ENCODE measurements at places on chromosomes 11 and 22.

DNA sequence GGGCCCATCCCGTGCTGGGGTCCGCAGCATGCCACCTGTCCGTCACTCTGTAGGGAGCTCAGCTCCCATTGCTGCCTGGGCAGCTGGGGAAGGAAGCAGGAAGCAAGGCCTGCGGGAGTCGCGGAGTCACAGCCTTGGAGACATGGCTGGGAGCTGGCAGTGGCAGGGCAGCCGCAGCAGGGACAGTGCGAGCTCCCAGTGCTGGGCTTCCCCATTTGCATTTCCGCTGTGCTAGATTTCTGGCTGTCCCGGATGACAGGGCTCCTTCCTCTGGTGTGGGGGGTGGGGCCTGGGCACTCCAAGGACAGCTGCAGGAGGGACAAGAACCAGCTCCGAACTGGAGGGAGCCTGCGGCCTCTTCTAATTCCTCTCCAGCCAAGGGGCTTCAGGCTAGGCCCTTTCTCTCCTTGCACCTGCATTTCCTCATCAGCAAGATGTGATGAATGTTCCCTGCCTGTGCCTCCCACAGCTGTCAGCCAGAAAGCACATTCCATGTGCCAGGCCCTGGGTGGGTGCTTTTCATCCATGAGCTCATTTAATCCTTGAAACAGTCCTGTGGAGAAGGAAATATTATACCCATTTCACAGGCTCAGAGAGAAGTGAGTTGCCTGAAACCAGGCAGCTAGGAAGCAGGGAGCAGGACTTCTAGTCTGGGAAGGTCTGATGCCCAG lies 48.0 kb downstream of the MYO7A start:
- DNase-seq = no peak

DNA sequence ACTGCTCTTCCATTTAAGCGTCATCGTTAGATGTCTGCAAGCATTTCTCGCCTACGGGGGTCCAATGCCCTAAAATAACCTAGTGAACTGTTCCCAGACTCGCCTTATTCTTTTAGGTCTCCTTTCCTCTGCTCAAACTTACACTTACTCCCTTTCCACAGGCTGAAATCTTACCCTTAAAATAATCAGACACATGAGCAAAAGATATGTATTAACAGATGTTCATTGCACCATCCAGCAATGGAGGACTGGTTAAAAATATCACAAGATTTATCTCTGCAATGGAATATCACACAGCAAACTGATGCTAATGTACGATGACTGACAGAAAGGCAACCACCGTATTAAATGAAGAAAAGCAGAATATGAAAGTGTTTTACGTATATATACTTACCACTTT lies 1.6 kb upstream of the CSTF3 start:
- DNase-seq = no peak

- peak; percentile 34 for DNase-seq
Measured at GRCh38 chr11:64356498-64357411, 2.2 kb upstream of the RPS6KA4 start.

GRCh38 chr22:19636696-19637407 lies 77.5 kb upstream of the SEPTIN5 start:
- DNase-seq = no peak

DNA sequence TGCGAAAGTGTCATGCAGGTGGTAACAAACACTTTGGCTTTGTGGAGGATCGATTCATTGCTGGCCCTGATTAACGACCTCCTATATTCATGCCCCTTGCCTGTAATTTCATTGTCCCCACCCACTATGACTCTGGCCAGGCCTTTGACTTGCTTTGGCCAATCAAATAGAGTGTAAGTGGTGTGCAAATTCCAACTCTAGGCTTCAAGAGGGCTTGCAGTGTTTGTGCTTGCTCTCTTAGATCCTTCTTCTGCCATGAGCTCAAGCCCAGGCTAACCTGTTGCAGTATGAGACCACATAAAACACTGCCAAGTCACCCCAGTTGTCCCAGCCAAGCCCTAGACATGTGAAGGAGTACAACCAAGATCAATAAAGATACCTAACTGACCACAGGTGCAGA lies 48.0 kb downstream of the RCN1 start:
- no peak for DNase-seq

DNA sequence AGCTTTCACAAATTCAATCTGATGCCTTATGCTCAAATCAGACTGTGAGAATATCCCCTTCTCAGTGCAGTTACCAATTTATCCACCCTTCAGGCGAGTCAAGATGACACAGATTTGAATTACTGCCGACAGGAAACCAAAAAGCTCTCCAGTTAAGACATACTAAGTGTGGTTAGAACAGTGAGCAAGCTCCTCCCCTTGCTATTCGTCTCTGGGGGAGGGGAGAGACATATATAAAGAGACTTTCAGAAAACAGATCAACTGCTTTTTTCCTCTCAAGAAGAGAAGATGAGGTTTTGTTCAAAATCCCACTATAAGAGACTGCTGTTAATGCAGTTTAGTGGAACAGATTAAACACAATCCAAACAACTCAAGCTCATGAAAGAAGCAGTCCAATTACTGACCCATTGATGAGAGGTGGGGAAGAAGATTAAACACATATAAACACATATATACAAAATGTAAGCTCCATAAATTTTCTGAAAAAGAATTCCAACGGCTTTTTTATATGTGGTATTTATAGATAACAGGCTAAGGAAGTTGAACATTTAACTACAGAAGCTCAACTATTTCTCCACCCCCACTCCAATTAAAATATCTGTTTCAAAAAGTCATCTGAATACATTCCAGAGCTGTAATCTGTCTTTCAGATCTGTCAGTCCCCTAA lies 102.7 kb downstream of the MRTFA start:
- DNase-seq = peak; percentile 45

- no peak for DNase-seq
Measured at GRCh38 chr22:23218867-23219251, 38.5 kb downstream of the BCR start.

GRCh38 chr11:121467965-121468364 lies 15.2 kb upstream of the SORL1-AS1 start:
- DNase-seq = peak; percentile 46

DNA sequence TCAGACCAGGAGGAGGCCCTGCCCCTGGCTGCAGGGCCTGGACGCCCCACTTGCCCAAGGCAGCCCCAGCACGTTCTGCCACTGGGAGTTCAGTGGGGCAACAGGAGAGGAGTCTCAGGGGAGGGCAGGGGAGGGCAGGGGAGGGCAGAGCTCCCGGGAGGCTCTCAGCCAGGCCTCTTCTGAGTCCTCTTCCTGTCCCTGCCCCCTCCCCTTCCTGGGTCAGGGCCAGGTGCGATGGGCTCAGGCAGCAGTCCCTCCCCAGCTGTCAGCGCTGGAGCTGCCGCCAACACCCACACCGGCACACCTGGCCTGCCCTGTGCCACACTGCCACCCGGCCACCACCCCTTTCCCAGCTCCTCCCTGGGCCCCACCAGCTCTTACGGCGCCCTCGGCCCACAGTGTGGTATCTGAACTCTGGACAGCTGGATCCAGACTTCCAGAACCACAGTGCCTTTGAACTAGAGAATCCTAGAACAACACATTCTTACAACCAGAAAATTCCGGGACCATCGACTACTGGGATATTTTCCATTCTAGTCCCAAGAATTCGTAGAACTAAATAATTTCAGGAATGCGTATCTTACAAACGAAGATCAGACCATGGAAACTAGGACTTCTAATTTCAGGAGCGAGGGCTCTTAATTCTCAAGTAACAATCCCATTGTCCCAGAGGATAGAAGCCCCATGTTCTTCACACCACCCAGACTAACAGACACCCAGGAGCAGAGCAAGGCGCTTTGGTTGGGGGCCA lies 21.8 kb downstream of the RPL3 start:
- no peak for DNase-seq

- no peak for DNase-seq
Measured at GRCh38 chr11:90448256-90448655, 225.4 kb upstream of the CHORDC1 start.

DNA sequence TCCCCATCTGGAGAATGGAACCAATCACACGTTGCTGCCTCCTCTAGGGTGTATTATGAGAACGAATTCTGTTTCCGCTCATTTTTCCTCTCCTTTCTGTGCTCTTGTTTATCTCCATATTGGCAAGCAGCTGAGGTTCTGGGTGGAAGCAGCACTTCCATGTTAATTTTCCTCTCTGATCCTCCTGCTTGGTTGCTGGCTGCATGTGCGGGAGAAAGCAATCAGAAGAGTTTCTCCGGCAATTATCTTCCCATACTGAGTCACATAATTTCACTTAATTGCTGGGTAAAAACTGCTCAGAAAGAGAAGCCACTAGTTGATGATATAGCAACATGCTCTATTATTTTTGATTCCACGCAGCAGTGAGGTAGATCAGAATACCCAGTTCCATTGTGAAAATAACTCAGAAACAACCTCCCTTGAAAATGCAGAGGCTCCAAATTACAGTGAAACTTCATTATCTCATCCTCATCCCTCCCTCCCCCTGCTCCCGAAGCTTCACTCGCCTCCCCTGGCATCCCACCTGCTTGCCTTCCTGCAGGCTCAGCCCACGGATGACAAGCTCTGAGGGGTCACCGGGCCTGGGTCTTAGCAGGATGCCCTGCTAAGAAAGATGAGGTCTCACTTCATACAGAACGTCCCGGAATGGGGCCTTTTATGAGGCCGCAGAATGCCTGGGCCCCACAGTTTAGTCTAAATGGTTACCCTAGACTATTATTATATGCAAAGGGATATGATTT lies 20.4 kb downstream of the FXYD6 start:
- DNase-seq = no peak

DNA sequence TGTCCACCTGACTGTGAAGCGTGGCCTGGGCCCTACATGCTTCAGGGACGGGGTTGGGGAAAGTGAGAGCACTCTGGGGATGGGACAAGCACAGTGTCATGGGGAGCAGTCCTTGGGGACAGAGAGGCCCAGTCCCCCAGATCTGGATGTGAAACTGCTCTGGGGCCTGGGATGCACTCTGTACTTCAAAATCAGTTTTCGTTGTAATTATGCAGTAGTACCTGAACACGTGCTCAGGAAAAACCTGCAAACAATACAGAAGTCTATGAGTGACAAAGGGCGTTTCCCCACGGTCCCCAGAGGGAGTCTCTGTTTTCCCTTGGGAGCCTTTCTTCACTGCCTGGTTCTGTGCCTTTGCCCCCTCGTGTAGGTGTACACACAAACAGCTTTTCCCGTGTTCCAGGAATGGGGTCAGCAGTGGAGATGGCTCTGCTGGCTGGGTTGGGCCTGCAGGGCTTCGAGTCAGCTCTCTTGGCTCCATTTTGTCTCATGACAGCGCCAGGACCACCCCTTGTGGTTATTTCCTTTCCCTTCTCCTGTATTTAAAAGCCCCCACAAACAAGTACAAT lies 5.2 kb upstream of the TNFRSF13C start:
- DNase-seq = no peak

GRCh38 chr11:12411806-12412727 lies 34.7 kb downstream of the PARVA start:
- no peak for DNase-seq

- no peak for DNase-seq
Measured at GRCh38 chr11:44275241-44275640, 34.7 kb downstream of the ALX4 start.

DNA sequence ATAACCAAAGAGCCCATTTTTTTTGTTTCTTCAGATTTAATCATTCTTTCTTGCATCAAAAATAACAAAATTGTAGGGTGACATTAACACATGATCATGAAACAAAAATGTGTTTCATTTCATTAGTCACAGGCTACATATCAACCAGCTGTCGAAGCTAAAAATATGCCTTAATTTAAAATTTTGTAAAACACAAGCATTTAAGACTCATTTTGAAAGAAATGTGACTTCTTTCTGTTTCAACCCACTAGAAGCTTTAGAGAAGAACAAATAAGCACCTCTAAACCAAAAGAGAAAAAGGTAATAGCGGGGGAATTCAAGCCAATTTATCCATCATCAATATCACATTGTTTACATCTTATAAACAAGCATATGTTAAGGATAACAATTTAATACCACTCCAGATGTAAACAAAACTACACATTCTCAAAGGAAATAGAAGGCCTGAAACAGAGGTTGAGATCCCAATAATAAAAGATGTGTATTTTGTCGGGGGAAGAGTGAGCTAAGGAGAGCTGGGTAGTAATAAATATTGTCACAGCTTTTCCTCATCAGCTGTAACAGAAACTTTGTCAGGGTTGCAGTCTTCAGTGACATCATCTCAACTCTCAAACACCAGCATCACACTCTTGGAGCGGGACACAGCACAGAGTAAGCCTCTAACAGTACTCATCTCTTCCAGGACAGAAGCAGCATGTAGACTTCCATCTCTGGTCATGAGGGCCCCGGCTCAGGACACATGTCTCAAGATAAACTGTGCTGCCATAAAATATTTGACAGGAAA lies 42.0 kb downstream of the ALG9 start:
- no peak for DNase-seq

GRCh38 chr11:63680834-63681320 lies 423 bp upstream of the RTN3 start:
- no peak for DNase-seq

GRCh38 chr11:85854557-85855340 lies 434 bp upstream of the CCDC83 start:
- DNase-seq = peak; percentile 78

DNA sequence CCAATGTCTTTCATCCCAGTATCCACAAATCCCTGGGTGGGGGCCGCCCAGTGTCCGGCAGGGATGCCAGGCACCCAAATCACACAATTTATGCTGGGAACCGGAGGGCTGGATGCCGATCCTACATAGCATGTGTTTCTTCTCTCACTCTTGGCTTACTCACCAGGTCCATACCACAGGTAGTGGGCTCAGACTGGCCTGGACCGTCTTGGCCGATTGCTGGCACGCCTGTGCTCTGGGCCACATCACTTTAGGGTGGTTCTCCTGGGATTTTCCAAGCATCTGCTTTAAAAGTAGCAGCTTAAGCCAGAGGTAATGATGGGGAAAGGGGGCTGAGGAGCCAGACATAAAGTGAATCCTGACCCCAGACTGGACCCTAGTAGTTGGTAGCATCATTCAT lies 22.6 kb upstream of the ALDH3B2 start:
- DNase-seq = no peak

DNA sequence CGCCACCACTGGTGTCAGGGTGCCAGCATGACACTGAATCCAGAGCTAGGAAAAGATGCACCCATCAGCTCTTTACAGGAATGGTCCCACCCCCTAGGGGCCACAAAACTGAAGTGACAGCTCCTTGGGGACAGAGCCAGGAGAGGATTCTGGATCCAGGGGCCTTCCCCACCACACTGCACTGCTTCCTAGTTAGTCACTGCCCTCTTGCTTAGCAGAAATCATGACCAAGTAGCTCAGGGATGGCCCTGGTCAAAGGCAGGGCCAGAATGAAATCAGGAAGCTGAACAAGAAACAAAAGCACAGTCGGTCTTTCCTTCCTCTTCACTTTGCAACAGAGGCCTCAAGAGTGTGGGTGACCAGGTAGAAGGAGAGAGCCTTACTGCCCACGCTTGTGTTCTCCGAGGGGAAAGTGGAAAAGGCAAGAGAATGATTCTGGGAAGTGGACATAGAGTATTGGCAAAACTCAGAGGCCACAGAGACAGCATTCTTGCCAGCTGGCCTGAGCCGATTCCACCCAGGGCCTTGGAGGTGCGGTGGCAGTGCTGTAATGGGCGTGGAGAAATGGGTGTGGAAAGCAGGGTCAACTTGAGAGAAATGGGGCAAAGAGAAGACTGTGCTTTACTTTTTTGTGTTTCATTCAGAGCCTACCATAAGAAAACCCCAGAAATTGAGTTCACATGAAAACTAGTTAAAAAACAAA lies 39.8 kb downstream of the KCNJ1 start:
- DNase-seq = no peak

- DNase-seq = no peak
Measured at GRCh38 chr22:44891791-44892190, 118.0 kb downstream of the PHF21B start.
